ENCODE measurements at places on chromosomes 12 and 14.

- no peak for DNase-seq
These were observed 481.4 kb downstream of the TRHDE start for GRCh38 chr12:72753571-72753970.

DNA sequence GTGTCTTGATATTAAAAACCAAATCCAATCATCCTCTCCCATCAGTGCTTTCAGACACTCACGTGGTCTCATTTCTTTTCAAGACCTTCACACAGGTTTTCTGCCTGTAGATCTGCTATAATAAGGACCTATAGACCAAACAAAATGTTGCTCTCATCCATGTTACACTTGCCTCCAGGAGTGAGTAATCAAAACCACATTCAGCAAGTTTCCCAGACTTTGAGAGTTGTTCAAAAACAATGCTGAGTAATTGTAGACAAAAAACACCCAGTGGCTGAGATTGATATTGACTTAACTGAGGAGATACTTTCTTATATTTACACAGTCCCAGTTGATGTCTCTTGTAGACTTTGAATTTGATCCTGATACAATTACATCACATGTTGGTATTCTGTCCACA is 383.1 kb downstream of the TMEM132D start:
- no peak for DNase-seq

- DNase-seq = no peak
These were observed 13.7 kb upstream of the SERPINA3 start for GRCh38 chr14:94598506-94598815.

DNA sequence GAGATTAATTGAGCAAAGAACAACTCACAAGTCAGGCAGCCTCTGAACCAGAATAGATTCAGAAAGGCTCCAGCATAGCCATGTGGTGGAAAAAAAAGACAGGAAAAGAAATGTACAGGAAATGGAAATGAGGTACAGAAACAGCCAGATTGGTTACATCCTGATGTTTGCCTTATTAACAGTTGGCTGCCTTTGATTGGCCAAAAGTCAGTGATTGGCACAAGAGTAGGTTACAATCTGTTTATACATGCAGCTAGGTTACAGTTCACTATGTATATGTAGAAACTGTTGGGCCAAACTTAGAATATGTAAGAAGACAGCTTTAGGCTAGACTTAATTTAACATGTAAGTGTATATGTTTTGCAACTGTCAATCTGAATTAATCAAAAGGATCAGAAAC is 118.9 kb downstream of the UNC79 start:
- no peak for DNase-seq

- DNase-seq = no peak
These were observed 165.6 kb downstream of the HELB start for GRCh38 chr12:66467932-66468331.

Measured in SK-N-MC (cell line).